Panc1 (cell line): ENCODE measurements at places on chromosomes 7 and 10. TPM values are rescaled to one million over a fixed set of nuclear protein-coding genes. Genes with fewer than 3 reads are reported as not detected.

Gene NODAL
- total RNA-seq = not detected

Gene NANOS1
- total RNA-seq = 18.0 TPM

- H3K27ac ChIP-seq = no peak overlapping the region; the same call in 1 of the 2 replicates
- no peaks in the 10 kb centered on the region for H3K36me3 ChIP-seq
- peaks cover 10% of the 10 kb centered on the region; the same call in 1 of the 2 replicates for H3K4me1 ChIP-seq
- no peaks in the 10 kb centered on the region for H3K27me3 ChIP-seq
- H3K4me3 ChIP-seq = no peak overlapping the region
Measured at GRCh38 chr10:112738606-112739591, 211.1 kb upstream of the TCF7L2 start.

GRCh38 chr7:92723205-92723604 lies 113.2 kb downstream of the CDK6 start:
- H3K27ac ChIP-seq = no peak overlapping the region
- 0 out of 2 replicates have a peak, but pooled peaks cover 4% of the 10 kb centered on the region for H3K36me3 ChIP-seq
- H3K4me3 ChIP-seq = no peak overlapping the region
- no peaks in the 10 kb centered on the region for H3K27me3 ChIP-seq
- no peak for DNase-seq
- H3K4me1 ChIP-seq = peaks cover 29% of the 10 kb centered on the region

DNA sequence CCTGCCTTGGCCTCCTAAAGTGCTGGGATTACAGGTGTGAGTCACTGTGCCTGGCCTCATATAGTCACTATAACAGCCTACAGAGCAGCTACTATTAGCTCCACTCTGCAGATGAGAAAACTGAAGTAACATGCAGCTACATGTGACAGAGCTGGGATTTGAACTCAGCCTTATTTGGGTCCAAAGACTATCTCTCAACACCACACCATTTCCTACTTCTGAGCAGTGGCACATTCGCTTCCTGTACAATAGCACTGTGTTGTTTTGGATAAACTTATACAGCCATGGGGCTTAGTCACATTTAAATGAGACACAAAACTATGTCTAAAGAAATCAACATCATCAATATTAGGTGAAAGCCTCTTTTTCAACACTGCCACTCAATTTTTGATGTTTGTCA lies 69.8 kb upstream of the DNAJB12 start:
- no peak overlapping the region for H3K4me3 ChIP-seq
- no peaks in the 10 kb centered on the region for H3K36me3 ChIP-seq
- no peak for DNase-seq
- H3K27me3 ChIP-seq = no peaks in the 10 kb centered on the region

DNA sequence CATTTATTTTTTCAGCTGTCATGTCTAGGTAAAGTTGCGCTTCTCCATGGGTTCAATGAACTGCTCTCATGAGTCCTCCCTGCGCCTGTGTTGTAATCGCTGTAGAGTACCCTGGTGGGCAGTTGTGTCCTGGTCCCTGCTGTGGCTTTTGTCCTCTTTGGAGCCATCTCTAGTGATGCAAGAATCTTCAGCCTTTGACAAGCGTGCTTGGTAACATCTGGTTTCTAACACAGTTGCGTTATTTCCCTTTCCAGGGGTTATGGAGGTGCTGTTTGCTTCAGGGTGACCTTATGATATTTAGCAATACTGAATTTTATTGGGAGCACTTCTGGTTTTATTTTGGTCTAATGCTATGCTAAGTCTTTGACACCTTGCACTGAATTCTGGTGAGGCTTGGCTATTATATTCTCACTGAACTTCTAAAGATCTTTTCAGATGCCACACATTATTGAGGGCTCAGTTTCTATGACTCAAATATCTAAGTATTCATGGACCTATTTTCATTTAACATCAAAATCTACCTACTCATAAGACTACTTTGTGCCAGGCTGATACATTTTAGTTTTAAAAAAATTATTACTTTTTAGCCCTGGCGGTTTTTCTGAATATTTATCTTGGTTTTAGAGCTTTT lies 88.6 kb downstream of the FANK1 start:
- no peak for DNase-seq
- H3K4me3 ChIP-seq = no peak overlapping the region
- H3K27me3 ChIP-seq = no peaks in the 10 kb centered on the region
- H3K36me3 ChIP-seq = no peaks in the 10 kb centered on the region
- H3K27ac ChIP-seq = no peak overlapping the region
- no peaks in the 10 kb centered on the region for H3K4me1 ChIP-seq

- no peak for DNase-seq
- peak overlapping the region; percentile 53 for H3K4me3 ChIP-seq
- no peaks in the 10 kb centered on the region for H3K36me3 ChIP-seq
- H3K27me3 ChIP-seq = no peaks in the 10 kb centered on the region
- peak overlapping the region; percentile 96 for H3K27ac ChIP-seq
Measured at GRCh38 chr7:47636433-47637175, 54.7 kb upstream of the TNS3 start.

GRCh38 chr10:110365356-110366143 lies 60.8 kb upstream of the SMNDC1 start:
- H3K4me1 ChIP-seq = no peaks in the 10 kb centered on the region
- H3K36me3 ChIP-seq = no peaks in the 10 kb centered on the region
- no peaks in the 10 kb centered on the region for H3K27me3 ChIP-seq
- no peak overlapping the region for H3K27ac ChIP-seq

GRCh38 chr7:108442039-108442568 lies 14.1 kb downstream of the NRCAM start:
- peaks cover 7% of the 10 kb centered on the region; the same call in 1 of the 2 replicates for H3K27me3 ChIP-seq
- no peaks in the 10 kb centered on the region for H3K36me3 ChIP-seq
- no peak for DNase-seq
- no peak overlapping the region for H3K27ac ChIP-seq
- H3K4me3 ChIP-seq = no peak overlapping the region
- H3K4me1 ChIP-seq = no peaks in the 10 kb centered on the region

GRCh38 chr7:22146961-22147512 lies 201.3 kb upstream of the CDCA7L start:
- no peak for DNase-seq
- H3K4me1 ChIP-seq = no peaks in the 10 kb centered on the region
- H3K4me3 ChIP-seq = no peak overlapping the region
- no peak overlapping the region for H3K27ac ChIP-seq
- 0 out of 2 replicates have a peak, but pooled peaks cover 2% of the 10 kb centered on the region for H3K27me3 ChIP-seq
- no peaks in the 10 kb centered on the region for H3K36me3 ChIP-seq
